Thymus (tissue), 14 donors: ENCODE measurements at places on chromosomes 5 and 9. TPM values are rescaled to one million over a fixed set of nuclear protein-coding genes. Genes with fewer than 3 reads are reported as not detected.

GRCh38 chr9:121672986-121673385, 21.6 kb downstream of the DAB2IP start:
- DNase-seq = no peak

Gene C9orf43
- 0.47 TPM for total RNA-seq

- no peak for DNase-seq
Measured at GRCh38 chr5:17088051-17088450, 129.4 kb upstream of the BASP1 start.

Gene EPB41L4B
- 0.71 TPM for total RNA-seq

DNA sequence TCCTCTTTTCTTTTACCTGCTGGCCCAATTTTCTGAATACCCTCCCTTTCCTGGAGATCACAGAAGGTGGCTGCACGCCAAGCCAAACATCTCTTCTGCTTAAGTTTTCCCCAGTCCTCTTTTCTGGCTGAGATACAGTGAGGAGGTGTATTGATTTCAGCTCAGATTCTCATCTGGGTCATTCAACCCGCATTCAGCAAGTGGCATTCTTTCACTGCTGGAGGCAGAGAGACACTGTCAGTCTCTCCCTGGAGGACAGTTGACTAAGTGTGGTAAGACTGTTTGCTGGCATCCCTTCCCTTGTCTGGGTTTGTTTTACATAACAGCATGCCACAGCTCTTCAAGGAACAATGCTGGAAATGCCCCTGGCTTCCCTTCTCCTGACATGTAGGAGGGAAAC, 60.5 kb downstream of the GABRG2 start:
- DNase-seq = no peak

DNA sequence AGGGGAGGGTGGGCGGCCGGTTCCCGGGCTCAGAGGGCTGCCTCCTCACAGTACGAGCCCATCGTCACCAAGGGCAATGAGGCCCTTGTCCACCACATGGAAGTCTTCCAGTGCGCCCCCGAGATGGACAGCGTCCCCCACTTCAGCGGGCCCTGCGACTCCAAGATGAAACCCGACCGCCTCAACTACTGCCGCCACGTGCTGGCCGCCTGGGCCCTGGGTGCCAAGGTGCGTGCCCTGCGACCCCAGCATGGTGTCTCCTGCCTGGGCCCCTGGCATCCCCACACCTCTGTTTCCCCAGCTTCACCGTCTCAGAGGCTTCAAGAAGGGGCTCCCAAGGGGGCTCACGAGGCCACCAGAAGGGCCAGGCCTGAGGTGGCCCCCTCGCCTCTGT, 7.2 kb downstream of the DBH start:
- DNase-seq = no peak

Gene UAP1L1
- total RNA-seq = 1.9 TPM

Gene RNF14
- 42.6 TPM for total RNA-seq

- DNase-seq = no peak
Measured at GRCh38 chr9:97362777-97363545, 48.9 kb upstream of the TDRD7 start.

DNA sequence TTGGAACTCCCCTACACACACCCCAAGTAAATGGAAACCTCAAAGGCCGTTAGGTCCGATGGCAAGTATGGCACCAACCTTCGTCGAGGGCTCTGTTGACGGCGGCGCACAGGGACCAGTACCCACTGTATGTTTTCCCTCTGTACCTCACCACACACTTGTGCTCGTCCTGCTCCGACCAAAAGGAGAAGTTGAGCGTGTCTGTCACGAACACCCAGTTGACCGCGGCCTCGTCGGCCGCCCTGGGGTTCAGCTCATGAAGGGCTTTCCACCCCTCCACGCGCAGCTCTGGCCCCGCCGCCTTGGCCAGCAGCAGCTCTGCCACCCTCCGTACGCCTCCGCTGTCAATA, 24.0 kb downstream of the HNRNPK start:
- DNase-seq = no peak

- DNase-seq = no peak
Measured at GRCh38 chr9:134272302-134273023, 53.8 kb upstream of the RXRA start.

Gene SH3GL2
- 0.38 TPM for total RNA-seq

DNA sequence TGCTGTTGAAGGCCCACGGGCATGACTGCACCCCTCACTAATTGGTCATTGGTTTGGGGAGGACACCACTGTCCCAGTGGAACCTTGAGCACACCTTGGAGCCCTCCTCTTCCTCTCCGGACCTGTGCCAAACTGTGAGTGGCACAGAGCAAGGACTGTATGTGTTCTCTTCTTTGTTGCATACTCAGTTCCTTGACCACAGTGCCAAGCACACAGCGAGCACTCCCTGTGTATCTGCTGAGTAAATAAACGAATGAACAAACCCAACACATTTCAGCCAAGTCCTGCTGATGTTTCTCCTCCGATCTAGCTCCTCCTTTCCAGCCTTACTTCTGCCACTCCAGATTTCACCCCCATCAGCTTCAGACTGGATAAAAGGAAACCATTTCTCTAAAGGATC, 2.7 kb upstream of the TRIM52 start:
- no peak for DNase-seq

- DNase-seq = no peak
Measured at GRCh38 chr5:110899566-110900412, 161.0 kb downstream of the SLC25A46 start.

GRCh38 chr5:33300209-33300742, 140.5 kb upstream of the TARS1 start:
- DNase-seq = no peak

Gene SLC1A3
- 2.6 TPM for total RNA-seq

DNA sequence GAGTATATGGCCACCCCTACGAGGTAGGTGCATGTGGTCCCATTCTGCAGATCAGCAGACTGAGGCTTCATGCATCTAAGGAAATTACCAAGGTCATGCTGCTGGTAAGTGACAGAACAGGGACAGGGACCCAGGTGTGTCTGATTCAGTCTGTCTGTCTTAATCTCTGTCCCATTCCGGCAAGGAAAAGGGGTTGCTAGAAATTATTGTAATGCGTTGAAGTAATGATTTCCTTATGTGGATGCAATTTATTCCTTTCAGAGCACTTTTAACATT, 76.8 kb downstream of the AMBP start:
- no peak for DNase-seq

GRCh38 chr5:31861601-31862000, 222.7 kb downstream of the PDZD2 start:
- no peak for DNase-seq

DNA sequence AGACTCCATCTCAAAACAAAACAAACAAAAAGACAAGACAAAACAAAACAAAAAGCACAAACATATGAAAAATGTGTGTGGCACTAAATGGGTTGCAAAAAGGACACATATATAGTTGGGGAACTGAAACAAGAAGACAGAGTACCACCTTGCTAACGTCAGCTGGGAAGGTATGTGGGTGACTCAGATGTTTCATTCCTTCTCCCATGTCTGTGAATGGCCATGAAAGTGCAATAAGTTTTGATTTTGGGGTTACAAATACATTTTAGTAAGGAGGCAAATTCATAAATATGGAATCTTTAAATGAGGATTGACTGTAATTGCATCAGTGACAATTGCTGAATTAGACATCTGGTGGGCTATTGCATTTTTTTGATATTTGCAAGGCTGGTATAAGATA, 81.6 kb upstream of the KLF4 start:
- no peak for DNase-seq

Gene PCDH12
- total RNA-seq = 3.4 TPM

GRCh38 chr5:96489532-96489931, 56.5 kb upstream of the PCSK1 start:
- DNase-seq = no peak

- no peak for DNase-seq
Measured at GRCh38 chr5:129477532-129477931, 17.4 kb downstream of the ADAMTS19 start.
